ENCODE measurements at places on chromosomes 13 and 19.

DNA sequence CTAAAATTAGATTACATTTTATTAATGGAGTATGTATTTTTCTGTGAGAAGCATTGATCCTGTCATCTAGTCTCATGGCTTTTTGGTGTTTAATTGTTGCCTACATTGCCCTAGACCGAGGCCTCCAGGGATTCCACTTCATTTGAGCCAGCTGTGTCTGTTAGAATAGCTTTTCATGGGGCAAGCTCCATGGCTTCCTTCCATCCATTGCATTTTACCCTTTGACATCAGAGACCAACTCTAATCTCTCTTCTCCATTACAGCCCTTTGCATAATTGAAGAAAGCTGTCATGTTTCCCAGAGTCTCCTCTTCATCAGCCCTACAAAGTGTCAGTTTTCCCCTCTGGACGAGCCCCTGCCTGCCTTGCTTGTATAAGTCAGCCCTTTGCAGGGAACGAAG, 70.6 kb downstream of the MTUS2 start:
- DNase-seq = no peak

GRCh38 chr19:16361926-16362325, 37.3 kb downstream of the KLF2 start:
- DNase-seq = no peak

DNA sequence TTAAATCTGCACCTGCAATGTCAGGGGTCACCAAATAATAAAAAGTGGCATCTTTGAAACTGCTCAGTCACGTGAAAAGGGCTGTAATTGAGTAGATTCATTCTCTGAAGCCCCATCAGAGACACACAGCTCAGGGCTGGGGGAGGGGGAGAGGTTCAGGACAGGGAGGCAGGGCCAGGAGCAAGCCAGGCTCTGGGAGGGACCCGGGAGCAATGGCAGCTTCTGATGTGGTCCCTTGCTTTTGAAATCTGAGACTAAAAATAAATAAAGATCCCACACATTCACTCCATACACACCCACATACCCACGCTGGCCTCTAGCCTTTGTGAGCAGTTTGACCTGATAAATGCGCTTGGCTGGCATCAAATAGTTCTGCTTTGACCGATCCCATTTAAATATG, 32.8 kb downstream of the GSX1 start:
- DNase-seq = no peak

GRCh38 chr19:12159773-12160414, 3.0 kb upstream of the ZNF136 start:
- no peak for DNase-seq

GRCh38 chr19:3708207-3708931, at the start of gene TJP3:
TJP3 (plus strand) TSS chr19:3708384; CDS start chr19:3728433, 20,049 bp downstream.
- DNase-seq = no peak

DNA sequence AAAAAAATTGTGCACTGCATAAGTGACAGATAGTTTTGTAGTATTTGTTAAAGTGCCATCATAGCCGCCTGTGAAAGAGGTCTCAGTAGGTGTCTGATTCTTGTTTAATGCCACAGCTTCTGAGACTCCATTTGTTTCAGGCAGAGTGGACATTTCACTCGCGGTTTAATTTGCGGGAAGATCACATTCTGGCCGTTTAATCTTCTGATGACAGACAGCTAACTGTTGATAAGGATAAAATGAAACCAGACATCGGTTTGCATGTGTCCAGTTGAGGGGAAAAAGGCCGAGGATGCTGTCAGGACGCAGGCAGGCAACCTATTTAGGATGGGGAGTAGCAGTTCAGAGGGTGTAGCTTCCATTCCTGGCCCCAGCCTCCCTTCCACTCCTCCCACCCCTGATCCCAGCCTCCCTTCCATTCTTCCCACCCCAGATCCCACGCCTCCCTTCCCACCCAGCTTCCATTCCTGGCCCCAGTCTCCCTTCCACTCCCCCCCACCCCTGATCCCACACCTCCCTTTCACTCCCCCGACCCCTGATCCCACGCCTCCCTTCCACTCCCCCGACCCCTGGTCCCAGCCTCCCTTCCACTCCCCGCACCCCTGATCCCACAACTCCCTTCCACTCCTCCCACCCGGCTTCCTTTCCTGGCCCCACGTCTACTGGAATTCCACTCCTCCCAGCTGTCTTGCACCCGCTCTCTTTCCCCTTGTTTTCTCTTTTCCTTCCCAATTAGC, 23.8 kb downstream of the ATP11A start:
- DNase-seq = no peak

Data from HAP-1 (cell line).